ENCODE measurements at places on chromosomes 3 and 15. TPM values are rescaled to one million over a fixed set of nuclear protein-coding genes. Genes with fewer than 3 reads are reported as not detected.

The CHRFAM7A gene
- total RNA-seq: 1.3 TPM

The OR5H14 gene
- total RNA-seq: not detected

The RPS27L gene
- 157 TPM for total RNA-seq

The SLC22A13 gene
- not detected for total RNA-seq

The STRC gene
- total RNA-seq: not detected

The ITIH3 gene
- not detected for total RNA-seq

The ANKRD34C gene
- total RNA-seq: not detected

The GNAI2 gene
- total RNA-seq: 137 TPM

The SKOR1 gene
- 0.07 TPM for total RNA-seq

The SUSD5 gene
- total RNA-seq: 1.4 TPM

The PIF1 gene
- 0.42 TPM for total RNA-seq

The RASL12 gene
- total RNA-seq: 18.9 TPM

The KIF23 gene
- total RNA-seq: 0.45 TPM

The GAP43 gene
- 0.25 TPM for total RNA-seq

The DCLK3 gene
- total RNA-seq: 0.20 TPM

The ISLR2 gene
- total RNA-seq: 2.2 TPM

The LOXL1 gene
- total RNA-seq: 12.9 TPM

The DUOXA2 gene
- not detected for total RNA-seq

The CGNL1 gene
- 15.2 TPM for total RNA-seq

The EPHB1 gene
- total RNA-seq: 1.8 TPM

The ZNF639 gene
- total RNA-seq: 34.4 TPM

The PLIN1 gene
- total RNA-seq: 4.7 TPM

The RPL22L1 gene
- 8.3 TPM for total RNA-seq

The PIGZ gene
- total RNA-seq: 2.8 TPM

The CACNA2D2 gene
- 2.8 TPM for total RNA-seq

The ITPR1 gene
- total RNA-seq: 16.6 TPM

The TRH gene
- not detected for total RNA-seq

The GP9 gene
- not detected for total RNA-seq

The KCNMB3 gene
- 1.1 TPM for total RNA-seq
